ENCODE measurements at places on chromosomes 6 and 20.

GRCh38 chr6:38901802-38902522, 146.6 kb upstream of the GLP1R start:
- DNase-seq = no peak

DNA sequence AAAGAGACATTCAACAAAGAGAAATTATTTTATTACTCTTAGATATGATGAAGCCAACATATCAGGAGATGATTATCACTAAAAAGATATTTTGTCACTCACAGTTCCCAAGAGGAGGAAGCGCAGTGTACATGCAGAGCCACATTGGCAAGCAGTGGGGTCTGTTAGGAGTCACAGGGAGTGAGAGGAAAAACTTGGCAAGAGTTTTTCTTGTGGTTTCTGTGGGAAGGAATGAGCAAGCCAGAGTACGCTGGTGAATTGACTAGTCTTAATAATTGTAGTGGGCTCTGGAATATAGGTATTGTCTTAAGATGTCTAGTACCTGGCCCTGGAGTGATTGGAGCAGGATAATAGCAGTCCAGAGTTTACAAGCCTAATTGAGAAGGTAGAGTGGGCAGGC, 1095.2 kb downstream of the GRIK2 start:
- no peak for DNase-seq

DNA sequence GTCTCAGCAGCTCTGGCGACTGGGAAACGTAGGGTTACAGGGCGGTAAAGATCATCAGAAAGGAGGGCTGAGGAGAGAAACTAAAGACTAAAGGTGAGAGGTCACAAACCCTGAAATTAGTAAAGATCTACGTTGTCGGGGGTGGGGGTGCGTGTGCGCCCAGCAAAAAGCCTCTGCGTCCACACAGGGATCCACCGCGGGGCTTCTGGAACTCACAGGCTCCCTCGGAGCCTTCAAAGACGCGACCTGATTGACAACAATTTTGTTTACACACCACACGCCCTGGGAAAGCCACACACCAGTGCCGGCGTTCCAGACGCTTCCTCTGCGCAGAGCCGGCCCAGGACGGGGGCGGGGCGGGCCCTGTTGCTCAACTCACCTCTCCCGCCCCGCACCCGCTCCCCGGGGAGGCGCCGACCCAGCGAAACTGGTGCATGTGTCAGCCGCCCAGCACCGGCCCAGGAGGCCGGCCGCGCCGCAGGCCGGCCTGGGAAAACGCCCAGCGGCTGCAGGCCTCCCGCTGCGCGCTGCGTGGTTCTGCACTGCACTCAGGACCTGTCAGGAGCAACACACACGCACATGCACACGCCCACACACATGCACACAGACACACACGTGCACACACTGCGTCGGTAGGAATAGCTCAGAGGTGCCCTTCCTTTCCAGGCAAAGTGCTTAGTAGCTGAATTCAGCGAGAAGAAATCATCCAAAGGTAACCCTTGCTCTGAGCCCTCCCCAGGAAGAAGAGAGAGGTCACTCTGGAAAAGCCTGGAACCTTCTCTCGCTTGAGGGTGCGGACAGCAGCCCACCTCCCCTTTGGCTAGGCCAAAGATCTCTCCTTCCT, 57.2 kb upstream of the ARID1B start:
- DNase-seq = no peak

DNA sequence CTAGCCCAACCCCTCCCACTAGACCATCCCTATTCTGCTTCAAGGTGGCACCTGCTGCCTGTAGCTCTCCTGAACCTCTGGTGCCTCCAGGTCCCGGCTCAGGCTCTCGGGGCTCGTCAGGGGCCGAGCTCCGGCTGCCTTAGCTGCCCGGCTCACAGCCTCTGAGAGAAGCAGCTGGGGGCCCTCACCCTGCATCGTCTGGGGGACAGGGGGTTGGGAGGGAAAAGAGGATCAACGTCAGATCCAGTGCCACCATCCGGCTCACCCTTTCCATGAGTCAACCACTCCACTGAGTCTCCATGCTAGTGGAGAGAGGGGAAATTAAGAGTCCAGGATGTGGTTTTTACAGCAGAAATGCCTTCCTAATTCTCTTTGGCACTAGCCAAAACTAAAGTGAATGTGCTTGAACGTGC, 13.0 kb downstream of the BAG6 start:
- DNase-seq = no peak

GRCh38 chr6:125904871-125905270, 51.7 kb upstream of the HINT3 start:
- no peak for DNase-seq

Measured in NCI-H1092 (cell line).